T-helper 2 cell treated with Interferon-gamma antibody and Interleukin-4, amounts not matched to agents 5 μg/mL and 100 μg/mL, for 36 hours (primary cell): ENCODE measurements at places on chromosomes 5 and 9.

DNA sequence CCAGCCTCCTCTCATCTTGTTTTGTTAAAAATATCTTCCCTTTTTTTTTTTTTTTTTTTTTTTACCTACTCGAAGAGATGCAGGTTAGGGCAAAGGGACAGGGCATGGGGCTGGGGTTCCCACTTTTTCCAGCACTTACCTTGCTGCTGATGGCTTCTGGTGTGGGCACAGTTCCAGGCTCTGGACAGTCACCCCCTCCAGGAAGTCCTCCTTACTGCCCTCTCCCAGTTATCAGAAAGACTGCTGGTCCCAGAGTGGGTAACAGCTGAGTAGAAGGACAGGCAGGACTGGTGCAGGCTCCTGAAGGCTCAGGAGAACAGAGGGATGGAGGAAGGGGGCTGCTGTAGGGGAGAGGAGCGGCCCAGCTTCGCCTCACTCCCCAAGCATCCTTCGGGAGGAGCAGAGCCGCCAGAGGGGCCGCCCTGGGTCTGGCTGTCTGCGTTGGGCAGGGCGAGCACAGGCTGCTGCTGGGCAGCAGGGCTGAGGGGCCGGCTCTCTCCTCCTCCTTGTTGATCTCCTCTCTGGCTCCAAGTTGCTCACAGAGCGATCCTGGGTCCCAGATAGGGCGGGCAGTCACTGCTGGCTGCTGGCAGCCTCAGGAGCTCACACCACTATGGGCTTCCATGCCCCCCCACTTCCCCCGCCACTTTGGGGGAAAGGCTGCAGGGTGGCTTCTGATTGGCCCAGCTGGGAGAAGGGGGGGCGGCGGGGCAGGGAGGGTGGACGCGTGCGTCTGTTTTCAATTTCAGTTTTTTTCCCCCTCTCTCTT is at the start of gene PDGFRB:
PDGFRB (minus strand) TSS at position 588 of the 769 bp plus-strand sequence. CDS start 18,798 bp downstream, outside the sequence.
- DNase-seq, result peak; percentile 9

GRCh38 chr5:179438461-179438860 is 93.2 kb upstream of the ADAMTS2 start:
- no peak for DNase-seq

- DNase-seq, result no peak
Measured at GRCh38 chr5:74257645-74258313, 382.7 kb downstream of the ENC1 start.

- DNase-seq, result no peak
Measured at GRCh38 chr9:129878291-129878690, 43.0 kb downstream of the USP20 start.

DNA sequence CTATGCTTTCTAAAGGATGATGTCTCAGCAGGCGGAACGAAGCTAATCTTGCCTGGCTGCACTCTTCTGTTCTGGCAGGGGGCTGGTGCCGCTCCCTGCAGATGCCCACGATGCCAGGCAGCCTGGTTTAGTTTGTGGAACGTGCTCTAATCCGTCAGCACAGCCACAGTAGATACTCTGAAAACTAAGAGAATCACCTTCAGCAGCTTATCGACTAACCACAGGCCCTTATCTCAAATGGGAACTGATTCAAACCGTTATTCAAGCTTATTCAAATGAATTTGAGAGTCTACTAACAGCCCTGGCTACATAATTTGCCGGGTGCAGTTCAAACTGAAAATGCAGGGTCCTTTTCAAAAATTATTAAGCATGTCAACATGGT is 246.6 kb upstream of the ANKRD55 start:
- peak; percentile 52 for DNase-seq

- DNase-seq, result no peak
Measured at GRCh38 chr5:13946111-13946510, 1.6 kb upstream of the DNAH5 start.

- DNase-seq, result no peak
Measured at GRCh38 chr5:42522783-42523182, 99.5 kb downstream of the GHR start.

DNA sequence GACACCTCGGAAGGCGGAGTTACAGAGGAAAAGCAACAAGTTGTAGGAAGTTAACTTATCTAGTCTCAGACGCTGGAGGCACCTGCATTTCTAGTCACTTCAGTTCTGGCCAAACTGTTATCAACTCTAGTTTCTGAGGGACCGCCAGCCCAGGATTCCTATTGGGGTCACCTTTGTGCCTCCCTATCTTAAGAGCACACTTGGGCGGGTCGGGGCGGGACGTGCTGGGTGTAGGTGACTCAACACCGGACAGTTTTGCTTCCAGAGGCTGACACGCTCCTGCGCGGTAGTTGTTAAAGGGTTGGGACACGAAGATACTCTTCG is 679 bp upstream of the KDM4C start:
- DNase-seq, result peak; percentile 67

DNA sequence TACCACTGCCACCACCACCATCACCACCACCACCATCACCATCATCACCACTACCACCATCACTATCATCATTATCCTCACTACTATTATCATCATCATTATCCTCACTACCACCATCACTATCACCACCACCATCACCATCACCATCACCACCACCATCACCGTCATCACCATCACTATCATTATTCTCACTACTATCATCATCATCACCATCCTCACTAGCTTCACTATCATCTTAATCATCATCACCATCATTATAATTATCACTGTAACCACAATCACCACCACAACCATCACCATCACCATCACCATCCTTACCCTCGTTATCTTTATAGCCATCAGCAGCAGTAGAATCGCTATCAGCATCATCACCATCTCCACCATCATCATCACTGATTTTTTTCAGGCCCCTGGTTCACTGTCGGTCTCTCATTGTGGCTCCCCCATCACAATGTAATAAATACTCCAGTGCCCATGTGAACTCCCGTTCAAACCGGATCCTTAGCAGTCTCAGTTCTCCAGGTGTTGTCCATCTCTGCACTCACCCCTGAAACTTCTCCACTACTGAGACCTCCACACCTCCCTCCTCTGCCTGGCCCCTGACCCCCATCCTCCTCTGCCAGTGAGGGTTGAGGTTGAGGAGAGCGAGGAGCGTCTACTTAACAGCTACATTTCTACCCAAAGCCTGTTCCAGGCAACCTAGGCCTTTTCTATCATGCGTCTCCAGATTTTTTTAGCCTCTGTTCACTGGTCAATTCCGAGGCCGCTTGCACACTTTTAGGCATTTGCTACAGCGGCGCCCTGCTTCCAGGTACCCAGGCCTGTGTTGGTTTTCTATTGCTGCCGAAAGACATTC is 238.2 kb downstream of the PBX3 start:
- no peak for DNase-seq

GRCh38 chr9:73114958-73115357 is 36.7 kb upstream of the ANXA1 start:
- no peak for DNase-seq
